Activated naive CD4-positive, alpha-beta T cell treated with Interleukin-2 at 50 U/mL for 16 hours (primary cell): ENCODE measurements at places on chromosomes 2 and 18.

- no peak for DNase-seq
Measured at GRCh38 chr18:24924066-24924716, 427.8 kb downstream of the ZNF521 start.

GRCh38 chr2:136225950-136226835 lies 108.2 kb upstream of the CXCR4 start:
- DNase-seq: no peak

GRCh38 chr18:56962322-56962721 lies 184.6 kb upstream of the BOD1L2 start:
- no peak for DNase-seq

- no peak for DNase-seq
Measured at GRCh38 chr2:177649568-177650518, 257.3 kb downstream of the AGPS start.

DNA sequence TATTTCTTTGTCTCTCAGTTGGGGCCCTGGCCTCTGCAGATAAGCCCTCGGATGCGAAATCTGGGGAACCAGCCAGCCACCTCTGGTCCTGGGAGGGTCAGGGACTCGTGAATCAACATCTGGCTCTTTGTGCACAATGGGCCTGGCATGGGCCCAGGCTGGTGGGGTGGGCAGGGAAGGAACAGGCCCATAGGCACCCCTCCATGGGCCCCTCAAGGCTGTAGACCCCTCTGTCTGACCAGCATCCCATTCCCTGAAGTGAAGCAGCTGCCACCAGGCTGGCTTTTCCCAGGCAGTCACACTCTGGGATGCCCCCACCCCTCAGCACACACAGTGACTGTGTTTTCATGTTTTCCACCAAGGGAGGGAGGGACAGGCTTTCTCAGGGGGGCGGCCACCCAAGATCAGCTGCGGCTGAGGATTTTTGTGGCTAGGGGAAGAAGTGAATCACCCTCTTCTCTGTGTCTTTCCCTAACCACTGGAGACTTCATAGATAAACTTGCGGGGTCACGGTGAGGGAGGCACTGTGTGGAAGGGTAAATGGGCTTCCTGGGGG lies 166.0 kb downstream of the AGAP1 start:
- no peak for DNase-seq

GRCh38 chr2:98947554-98947953 lies 11.5 kb upstream of the CRACDL start:
- no peak for DNase-seq

- no peak for DNase-seq
Measured at GRCh38 chr18:44592639-44593038, 88.0 kb upstream of the SETBP1 start.

DNA sequence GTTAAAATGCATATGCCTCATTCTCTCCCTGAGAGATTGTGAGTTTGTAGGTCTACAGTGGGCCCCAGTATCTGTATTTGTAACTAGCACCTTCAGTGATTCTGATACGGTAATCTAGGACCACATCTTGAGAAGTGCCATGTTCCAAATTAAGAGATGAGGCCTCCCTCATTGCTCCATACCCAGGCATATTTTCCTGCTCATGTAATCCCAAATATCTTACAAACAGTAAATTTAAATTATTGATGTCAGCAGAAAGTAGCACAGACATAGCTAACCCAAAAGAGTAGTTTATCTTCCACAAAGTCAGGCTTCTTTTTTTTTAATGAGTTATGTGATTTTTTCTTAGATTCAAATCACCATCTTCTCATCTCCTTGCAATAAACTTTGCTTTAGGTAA lies 263.8 kb downstream of the SETBP1 start:
- DNase-seq: no peak

DNA sequence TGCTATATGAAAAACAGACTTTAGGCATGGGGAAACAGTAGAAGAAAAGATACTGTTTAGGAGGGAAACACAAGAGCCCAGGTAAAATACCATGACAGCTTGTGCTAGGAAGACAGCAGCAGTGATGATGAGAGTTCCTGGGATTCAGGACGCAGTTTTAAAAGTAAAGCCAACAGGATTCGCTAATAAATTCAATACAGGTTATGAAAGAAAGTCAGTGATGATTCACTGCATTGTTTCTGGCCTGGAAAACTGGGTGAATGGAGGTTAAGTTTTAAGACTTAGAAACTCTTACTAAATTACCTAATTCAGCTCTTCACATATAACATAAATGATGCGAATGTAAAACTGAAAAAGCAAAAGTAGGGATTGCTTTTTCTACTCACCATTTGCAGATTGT lies 27.9 kb upstream of the RNU4ATAC start:
- DNase-seq: no peak
